ENCODE measurements at places on chromosomes 3 and 15.

- DNase-seq: no peak
These were observed 177.3 kb downstream of the NFKBIZ start for GRCh38 chr3:102026656-102027055.

DNA sequence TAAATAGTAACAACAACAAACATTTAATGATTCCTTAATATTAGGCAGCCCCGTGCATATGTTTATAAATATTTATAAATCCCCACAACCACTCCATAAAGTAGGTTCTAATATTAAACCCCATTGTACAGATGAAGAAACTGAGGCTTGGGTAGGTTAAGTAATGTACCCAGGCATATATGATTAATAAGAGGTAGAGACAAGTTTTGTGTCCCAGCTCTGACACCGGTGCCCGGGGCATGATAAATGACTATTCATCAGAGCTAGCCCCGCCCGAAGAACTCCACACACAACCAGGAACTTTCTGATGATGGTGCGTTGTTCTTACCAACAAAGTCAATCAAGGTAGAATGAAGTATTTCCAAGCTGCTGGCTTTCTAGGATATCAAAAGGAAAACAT, 19.4 kb downstream of the CDCP1 start:
- no peak for DNase-seq

- no peak for DNase-seq
These were observed 110.9 kb upstream of the LYSMD4 start for GRCh38 chr15:99844150-99844549.

GRCh38 chr3:129481766-129482332, 41.8 kb downstream of the IFT122 start:
- peak; percentile 45 for DNase-seq

DNA sequence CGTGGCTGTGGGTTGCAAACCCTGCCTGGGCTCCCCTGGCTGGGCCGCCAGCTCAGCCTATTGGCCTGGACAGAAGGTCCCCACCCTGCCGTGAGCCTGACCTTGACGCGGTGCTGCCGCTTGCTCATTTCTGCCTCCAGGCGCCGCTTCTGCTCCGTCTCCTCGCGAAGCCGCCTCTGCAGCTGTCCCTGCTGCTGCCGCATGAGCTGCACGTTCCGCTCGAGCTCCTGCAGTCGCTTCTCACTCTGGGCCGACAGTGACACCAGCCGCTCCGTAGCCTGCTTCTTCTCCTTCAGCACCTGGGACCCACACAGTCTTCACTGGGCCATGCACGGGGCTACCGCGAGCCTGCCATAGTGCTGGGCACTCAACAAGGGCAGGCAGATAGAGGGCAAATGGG, 21.7 kb downstream of the KIF7 start:
- DNase-seq: no peak

DNA sequence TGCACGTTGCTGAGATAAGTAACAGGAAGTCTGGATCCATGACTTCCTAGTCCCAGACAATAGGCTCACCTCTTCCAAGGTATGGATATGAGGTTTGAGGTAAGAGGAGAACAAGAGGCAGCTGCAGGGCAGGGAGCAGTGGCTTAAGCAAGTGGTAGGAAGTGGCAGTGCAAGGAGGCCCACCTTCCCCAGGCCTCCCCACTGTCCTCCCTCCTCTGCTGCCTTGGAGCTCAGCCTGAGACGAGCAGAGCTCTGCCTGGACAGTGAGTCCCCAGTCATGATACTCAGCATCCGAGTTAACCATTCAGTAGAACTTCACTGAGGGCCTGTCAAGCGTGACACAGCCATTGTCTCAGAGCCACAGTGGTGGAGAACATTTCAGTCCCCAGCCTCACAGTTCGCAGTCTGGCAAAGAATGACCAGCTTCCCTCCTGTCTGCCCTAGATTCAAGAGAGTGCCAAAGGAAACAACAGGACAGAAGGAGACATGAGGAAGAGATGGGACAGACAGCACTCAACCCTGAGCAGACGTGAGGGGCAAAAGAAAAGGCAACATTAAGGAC, 41.4 kb upstream of the BOC start:
- no peak for DNase-seq

GRCh38 chr3:100089812-100090668, 24.3 kb downstream of the FILIP1L start:
- peak; percentile 40 for DNase-seq

GRCh38 chr15:29682361-29682760, 139.9 kb downstream of the TJP1 start:
- DNase-seq: no peak

- DNase-seq: peak; percentile 27
These were observed 172.2 kb downstream of the SSR3 start for GRCh38 chr3:156382458-156383346.

DNA sequence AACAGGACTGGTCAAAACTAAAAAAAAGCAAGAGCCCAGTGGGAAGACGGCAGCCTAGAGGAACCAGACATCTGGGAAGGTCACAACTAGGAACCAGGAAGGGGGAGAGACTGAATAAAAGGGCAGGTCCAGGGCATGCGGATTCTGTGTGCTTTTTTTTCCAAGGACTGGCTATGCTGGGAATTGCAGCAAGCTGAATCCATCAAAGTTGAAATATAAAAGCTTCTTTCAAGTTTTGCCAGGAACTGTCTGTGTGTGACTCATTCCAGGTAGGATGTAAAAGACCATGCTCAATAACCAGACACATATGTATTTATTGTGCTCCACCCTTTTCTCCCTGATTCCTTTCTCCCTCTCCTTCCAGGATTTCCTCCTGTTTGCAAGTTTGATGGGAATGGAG, 47.9 kb upstream of the CCDC80 start:
- no peak for DNase-seq

DNA sequence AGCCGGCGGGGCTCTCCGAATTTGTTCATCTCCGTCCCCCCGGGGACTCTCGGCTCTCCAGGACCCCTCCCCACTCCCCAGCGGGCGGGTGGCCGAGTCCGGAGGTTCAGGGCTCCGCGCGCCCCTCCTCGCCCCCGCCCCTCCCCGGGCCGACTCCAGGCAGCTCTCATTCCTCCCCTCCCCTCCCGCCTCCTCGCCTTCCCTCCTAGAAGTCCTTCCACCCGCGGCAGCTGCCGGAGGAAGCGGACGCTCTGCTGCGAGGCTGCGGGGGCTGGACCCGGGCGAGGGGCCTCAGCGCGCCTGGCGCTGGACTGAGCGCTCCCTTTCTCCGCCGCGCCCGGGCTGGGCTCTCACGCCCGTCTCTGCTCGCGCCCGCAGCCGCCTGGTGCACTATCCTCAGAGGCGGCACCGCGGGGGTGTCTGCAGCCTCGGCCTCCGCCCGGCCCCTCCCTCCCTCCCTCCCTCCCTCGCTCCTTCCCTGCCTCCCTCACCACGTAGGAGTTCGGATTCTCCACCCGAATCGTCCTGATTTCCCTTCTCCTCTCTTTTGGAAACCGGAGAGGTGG, at the start of gene ROBO2:
Gene ROBO2, plus strand, starts transcription at position 494 of the 566 bp plus-strand sequence. CDS start 687 bp downstream, outside the sequence.
- DNase-seq: no peak

DNA sequence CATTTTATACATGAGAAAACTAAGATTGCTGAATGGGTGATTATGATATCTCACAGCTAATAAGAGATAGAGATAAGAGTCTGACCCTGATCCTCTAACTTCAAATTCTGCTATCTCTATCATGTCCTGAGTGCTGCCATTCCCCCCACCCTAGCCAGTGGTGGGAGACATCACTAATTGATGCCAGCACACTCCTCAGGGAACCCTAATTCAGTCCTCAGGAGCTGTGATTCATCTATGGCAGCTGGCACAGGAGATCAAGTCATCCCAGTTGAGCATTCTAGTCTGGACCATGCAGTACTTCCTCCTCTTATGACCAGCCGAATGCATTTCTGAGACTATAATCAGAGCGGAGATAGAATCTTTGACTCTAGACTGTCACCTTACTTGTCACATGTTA, 71.9 kb downstream of the SYNM start:
- no peak for DNase-seq

- no peak for DNase-seq
These were observed 486.8 kb downstream of the PDCD6IP start for GRCh38 chr3:34284959-34285826.

DNA sequence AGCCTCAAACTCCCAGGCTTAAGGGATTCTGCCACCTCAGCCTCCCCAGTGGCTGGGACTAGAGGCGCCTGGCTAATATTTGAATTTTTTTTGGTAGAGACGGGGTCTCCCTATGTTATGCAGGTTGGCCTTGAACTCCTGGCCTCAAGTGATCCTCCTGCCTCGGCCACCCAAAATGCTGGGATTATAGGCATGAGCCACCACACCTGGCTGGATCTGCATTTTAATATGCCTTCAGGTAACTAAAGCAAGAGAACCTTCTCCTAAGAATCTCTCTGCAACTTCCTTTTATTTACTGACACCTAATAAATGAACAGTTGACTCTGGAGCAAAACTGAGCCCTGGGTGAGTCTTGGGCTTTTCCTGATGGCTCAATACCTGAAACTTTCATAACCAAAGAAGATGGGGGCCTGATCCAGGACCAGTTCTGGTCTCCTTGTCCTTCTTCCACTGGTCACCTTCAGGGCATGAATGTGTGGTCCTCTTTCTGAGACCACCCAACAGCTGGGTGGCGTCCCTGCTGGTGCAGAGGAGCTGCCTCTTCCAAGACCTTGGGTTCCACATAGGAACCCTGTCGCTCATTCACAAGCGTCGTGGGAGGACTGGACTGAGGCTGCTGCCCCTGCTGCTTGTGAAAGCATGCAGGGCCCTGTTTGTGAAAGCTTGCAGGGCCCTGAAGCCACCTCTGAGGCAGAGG, 28.2 kb downstream of the CCR9 start:
- DNase-seq: no peak

- no peak for DNase-seq
These were observed at the start of gene UNC13C for GRCh38 chr15:53978253-53978906. Gene UNC13C (plus strand): TSS chr15:53978441. CDS start chr15:54012904, 34,463 bp downstream.

- no peak for DNase-seq
These were observed 255.6 kb upstream of the LMCD1 start for GRCh38 chr3:8246070-8246469.

DNA sequence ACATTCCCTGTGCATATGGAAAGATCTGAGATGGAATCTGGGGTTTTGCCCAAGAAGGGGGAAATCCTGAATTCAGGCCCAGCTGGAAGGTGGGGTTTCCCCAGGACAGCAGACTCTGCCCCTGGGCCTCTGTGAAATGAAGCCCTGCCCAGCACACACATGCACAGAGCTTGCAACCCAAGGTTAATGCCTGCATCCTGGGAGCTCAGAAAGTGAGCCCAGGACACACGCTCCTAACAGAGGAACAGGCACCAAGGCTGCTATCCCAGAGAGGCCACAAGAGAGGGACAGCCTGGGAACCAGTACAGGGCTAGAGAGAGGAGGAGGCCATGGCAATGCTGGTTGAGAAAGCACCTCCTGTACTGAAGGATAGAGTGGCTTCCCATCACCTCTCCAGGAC, 16.1 kb downstream of the SEMA5B start:
- DNase-seq: no peak

DNA sequence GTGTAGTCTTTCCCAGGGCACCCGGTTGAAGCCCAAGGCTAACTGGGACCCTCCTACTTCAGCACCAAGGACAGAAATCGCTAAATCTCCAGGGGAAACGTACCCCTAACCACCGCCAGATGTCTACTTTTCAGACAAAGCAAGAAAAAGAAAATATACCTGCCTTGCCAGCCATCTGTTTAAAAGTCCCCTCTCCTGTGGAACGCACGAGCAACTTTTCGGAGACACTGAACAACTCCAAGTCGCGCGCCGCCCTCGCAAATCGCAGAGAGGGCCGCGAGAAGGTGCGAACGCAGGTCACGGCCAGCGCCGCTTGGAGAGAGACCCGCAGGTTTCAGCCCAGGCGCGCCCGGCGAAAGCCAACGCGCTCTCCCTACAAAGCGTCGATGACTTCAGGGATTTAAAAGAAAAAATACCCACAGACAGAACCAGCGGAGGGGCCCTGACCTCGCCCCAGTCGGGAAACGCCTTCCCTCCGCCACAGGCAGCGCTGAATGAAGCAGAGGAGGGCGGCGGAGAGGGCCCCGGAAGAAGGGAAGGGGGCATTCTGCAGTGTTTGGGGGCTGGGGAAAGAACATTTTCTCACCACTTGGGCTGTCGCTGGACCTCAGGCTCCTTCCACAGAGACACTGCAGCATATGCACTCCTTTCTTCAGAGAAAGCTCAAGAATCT, 213.1 kb downstream of the FGF12 start:
- no peak for DNase-seq

- DNase-seq: no peak
These were observed 10.3 kb downstream of the TIMP4 start for GRCh38 chr3:12148183-12148940.

GRCh38 chr3:88773766-88774165, 333.7 kb upstream of the EPHA3 start:
- no peak for DNase-seq

GRCh38 chr15:71362987-71363968, 248.0 kb downstream of the THSD4 start:
- no peak for DNase-seq

DNA sequence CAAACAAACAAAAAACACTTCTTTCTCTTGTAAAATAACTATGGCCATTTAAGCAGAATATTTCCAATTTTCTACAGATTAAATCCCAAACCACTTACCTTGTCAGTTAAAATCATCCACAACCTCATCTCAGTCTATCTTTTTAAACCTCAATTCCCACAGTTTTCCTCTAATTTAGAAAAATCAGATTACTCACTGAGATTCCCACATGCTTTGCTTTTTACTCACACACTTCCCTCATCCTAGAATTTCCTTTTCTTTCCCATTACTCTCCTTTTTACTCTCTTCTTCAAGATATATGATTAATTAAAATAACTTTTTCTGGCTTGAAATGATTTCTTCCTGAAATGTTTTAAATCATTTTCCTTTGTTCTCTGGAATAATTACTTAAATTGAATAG, 790.7 kb downstream of the ROBO1 start:
- DNase-seq: no peak

- DNase-seq: no peak
These were observed at the start of gene PLXNB1 for GRCh38 chr3:48429960-48430707. Gene PLXNB1 (minus strand): TSS chr3:48430086. CDS start chr3:48424611, 5,475 bp downstream.

GRCh38 chr3:30368978-30369377, 237.4 kb upstream of the TGFBR2 start:
- no peak for DNase-seq

- no peak for DNase-seq
These were observed 5.9 kb upstream of the TKT start for GRCh38 chr3:53261712-53262111.

GRCh38 chr3:154901278-154901677, 178.8 kb upstream of the MME start:
- DNase-seq: no peak

DNA sequence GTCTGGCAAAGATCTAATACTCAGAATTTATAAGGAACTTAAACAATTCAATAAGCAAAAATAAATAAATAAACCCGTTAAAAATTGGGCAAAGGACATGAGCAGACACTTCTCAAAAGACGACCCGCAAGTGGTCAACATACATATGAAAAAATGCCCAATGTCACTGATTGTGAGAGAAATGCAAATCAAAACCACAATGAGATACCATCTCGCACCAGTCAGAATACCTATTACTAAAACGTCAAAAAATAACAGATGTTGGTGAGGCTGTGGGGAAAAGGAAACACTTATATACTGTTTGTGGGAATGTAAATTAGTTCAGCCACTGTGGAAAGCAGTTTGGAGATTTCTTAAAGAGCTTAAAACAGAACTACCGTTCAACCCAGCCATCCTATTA, 188.0 kb upstream of the MRPL3 start:
- DNase-seq: no peak

- no peak for DNase-seq
These were observed 62.0 kb downstream of the RPL22L1 start for GRCh38 chr3:170808041-170808440.

GRCh38 chr3:169634618-169635236, 28.8 kb downstream of the MECOM start:
- DNase-seq: no peak

- DNase-seq: no peak
These were observed 78.1 kb downstream of the NR1D2 start for GRCh38 chr3:24023197-24023596.
